ENCODE measurements at places on chromosomes 13 and 19.

GRCh38 chr13:41935501-41935900, 25.4 kb downstream of the VWA8 start:
- no peak for DNase-seq

GRCh38 chr19:3573858-3574637, 1.3 kb downstream of the HMG20B start:
- peak; percentile 49 for DNase-seq

DNA sequence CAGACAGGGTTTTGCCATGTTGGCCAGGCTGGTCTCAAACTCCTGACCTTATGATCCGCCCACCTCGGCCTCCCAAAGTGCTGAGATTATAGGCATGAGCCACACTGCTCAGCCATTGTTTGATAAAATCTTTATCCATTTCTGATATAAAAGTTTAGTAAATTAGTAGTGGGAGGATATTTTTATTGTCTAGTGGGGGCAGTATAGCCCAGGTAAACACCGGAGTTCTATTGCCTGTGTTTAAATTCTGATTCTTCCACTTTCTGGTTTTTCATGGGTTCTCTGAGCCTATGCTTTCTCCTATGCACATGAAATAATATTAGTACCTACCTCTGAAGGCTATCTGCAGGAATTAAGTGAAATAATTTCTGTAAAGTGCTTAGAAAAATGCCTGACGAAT, 20.1 kb upstream of the ARHGEF18 start:
- no peak for DNase-seq

DNA sequence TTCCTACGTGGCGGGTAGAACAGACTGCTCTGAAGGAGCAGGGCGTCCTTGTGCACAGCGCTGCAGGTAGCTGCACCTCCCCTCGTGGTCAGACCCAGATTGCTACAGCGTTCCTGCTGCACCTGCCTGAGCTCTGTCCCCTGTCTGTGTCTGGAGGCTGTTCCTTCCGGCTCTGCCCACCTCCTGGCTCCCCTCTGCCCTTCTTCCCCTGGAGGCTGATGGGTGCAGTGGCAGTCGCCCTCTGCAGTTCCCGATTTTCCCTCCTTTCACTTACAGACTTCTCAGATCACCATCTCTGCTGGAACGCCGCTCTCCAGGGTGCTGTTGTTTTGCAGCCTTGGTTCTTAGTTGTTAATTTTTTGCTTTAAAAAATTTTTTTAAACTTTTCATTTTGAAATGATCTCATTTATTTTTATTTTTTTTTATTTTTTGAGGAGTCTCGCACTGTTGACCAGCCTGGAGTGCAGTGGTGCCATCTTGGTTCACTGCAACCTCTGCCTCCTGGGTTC, 53.6 kb downstream of the SMARCA4 start:
- DNase-seq: no peak

- no peak for DNase-seq
Measured at GRCh38 chr13:83881140-83881684, 1.1 kb downstream of the SLITRK1 start.

DNA sequence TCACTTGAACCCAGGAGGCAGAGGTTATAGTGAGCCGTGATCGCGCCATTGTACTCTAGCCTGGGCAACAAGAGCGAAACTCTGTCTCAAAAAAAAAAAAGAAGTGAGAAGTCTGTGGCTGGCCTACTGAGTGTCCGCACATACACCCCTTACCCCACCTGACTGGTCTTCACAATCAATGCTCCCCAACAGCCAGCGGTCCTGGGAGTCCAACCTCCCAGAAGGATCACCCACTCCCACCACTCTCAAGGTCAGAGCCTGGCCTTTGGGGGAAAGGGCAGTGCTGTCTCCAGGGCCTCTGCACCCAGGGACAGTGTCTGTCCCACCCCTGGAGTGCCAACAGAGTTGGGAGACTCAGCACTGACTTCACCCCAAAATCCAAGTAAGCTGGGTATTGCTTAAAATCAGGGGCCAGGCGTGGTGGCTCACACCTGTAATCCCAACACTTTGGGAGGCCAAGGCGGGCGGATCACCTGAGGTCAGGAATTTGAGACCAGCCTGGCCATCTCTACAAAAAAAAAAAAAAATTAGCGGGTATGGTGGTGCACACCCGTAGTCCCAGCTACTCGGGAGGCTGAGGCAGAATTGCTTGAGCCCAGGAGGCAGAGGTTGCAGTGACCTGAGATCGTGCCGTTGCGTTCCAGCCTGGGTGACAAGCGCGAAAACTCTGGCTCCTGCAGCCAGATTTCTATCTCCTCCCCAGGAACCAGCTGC, 2.3 kb upstream of the CD320 start:
- DNase-seq: no peak

DNA sequence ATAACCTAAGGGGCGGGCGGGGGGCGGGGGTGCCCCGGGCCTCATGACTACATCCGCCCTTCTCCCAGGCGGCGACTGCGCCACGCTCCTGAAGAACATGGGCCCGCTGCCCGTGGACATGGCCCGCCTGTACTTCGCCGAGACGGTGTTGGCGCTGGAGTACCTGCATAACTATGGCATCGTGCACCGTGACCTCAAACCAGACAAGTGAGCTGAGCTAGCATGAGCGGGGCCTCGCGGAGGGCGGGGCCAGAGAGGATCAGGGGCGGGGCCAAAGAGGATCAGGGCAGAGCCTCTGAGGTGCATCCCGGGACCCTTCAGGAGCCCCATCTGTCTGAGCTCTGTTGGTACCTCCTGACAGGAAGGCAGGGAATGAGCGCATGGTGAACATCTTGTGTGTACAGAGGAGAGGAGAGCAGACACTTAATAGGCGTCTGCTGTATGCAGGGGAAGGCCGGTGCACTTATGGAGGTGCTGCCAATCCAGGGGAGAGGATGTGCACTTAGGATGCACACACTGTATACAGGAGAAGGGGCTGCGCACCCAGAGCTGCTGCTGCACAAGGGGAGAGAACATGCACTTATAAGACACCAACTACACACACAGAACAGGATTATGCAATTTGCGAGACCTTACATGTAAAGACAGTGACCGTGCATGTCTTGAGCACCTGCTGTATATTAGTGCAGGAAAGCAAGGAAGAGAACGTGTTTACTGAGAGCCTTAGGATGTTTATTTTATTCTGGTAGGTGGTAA, 20.9 kb upstream of the PIK3R2 start:
- DNase-seq: no peak

DNA sequence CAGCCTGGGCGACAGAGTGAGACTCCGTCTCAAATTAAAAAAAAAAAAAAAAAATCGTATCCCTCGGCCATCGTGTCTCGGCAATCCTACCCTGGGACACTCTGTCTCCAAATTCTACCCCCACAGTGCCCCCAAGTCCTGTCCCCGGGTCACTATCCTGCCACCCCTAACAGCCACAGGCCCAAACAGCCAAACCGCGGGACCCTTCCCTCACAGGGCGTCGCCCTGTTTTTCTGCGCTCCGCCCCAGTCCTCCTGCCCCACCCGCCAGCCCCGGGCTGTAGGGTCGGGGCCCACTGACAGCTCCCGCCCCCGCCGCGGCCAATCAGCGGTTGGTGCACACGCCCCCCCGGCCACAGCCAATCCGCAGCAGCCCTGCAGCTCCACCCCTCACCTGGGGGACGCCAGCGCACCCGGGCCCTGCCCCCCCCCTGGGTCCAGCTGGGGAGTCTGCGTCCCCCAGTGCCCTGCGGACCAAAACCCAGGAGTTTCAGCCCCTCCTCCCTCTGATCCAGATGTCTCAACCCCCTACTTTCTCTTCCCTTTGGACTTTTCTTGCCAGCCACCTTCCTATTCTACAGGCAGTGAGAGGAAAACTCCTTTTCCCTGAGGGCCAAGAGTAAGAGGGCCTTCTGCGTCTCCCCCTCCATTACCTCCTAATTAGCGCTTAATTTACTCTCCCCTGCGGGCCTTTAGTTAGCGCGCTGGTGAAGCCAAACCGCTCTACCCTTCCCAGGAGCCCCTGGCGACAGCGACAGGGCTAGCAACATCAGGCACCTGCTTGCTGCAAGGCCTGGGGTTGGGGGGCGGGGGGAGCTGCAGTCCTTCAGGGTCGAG, 1.5 kb upstream of the BCAT2 start:
- DNase-seq: peak; percentile 13

DNA sequence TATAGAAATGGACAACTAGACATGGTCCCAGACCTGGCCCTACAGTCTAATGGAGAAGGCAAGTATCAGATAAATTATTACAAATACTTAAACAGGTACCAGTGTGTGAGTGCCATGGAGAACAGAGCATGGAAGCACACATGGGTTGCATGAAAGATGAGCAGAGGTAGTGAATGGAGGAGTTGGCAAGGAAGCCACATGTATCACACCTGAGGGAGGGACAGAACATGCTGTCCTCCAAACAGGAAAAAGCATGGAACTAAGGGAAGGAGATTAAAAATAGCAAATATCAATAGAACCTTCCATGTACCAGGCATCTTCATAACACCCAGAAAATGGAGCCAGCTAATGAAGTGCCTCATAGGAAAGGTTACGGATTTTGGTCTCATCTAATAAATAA, 85.9 kb downstream of the SACS start:
- no peak for DNase-seq

DNA sequence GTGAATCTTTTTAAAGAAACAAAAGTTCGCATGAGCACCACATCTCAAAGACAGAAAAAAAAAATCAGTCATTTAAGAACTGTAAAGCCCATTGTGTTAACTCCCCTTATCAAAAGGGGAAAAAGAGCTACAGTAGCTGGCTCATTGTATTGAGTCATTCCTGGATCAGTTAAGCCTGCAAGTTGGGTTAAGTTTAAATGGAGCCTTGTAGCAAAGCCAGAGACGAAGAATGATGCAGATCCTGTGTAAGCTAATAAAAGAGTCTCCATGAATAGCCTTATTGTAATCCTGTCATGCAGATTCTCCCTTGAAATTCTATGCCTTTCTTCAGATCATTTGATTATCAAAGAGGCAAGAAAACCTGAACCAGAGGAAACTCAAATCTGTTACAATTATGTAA, 83.8 kb downstream of the CRYL1 start:
- DNase-seq: no peak

GRCh38 chr19:389255-389934, 19.6 kb downstream of the C2CD4C start:
- no peak for DNase-seq

GRCh38 chr13:71055644-71056043, 811.4 kb downstream of the DACH1 start:
- DNase-seq: no peak

- no peak for DNase-seq
Measured at GRCh38 chr13:93151277-93151676, 75.3 kb upstream of the GPC6 start.

GRCh38 chr19:41569481-41570150, 6.3 kb upstream of the CEACAM21 start:
- DNase-seq: no peak

- no peak for DNase-seq
Measured at GRCh38 chr13:27203854-27204253, 32.2 kb upstream of the USP12 start.

DNA sequence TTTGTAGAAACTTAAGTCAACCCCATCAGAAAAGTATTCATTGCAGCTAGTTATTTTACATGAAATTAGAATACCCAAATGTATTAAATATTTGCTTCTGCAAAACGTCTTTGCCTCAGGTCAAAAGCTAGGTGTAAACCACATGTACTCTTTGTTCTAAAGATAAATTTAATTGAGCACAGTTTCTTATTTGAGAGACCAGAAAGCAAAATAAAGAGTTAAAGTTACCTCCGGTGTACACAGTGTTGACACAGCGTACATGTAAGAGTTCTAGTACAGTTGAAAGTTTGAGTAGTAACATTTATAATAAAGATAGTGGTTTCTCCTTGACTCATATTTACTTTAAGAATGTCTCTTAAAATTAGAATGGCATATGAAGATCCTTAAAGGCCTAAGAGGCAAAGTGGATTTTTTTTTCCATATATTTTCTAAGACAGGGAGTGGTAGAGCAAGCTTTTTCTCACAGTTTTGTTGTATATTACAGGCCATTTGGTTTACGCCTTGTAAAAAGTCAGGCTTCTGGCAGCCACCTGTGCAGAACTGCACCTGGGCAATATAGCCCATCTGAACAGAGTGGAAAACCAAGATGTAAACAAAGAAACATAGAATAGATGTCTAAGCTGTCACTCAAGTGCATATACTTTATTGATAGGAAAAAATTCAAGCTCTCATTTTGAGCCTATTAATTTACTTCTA, 2.9 kb downstream of the LRCH1 start:
- DNase-seq: no peak

DNA sequence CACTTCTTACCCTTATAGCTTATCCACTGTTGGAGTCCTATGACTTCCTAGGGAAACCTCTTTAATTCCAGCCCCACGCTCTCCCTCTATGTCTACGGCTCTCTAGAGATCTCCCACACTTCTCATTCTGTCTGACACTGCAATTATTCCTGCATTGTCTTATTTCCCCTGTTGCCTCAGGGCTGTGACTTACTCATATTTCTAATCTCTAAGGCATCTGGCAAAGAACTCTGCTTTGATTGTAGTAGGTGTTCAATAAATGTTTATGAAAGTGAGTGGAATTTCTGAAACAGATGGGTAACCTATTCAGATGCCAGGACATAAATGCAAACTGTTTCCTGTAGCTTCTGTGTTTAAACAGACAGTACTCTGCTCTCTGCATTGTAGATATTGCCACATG, 102.4 kb upstream of the SERTM1 start:
- no peak for DNase-seq

GRCh38 chr19:52742516-52742915, 7.7 kb upstream of the ZNF611 start:
- DNase-seq: no peak

- no peak for DNase-seq
Measured at GRCh38 chr13:42549552-42549936, 24.4 kb upstream of the TNFSF11 start.

DNA sequence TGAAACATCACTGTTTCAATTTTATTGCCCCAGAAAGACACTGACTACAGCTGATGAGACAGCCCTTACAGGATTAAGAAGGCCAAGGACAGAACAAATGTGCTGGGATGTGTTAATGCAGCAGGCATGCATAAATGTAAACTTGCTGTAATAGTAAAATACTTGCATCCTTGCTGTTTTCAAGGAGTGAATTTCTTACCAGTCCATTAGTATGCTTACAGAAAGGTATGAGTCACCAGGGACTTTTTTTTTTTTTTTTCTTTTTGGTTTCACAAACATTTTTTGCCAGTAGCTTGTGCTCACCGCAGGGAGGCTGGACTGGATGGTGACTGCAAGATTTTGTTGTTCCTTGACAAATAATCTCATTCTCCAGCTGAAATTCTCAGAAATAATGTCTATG, 55.1 kb downstream of the GPR180 start:
- no peak for DNase-seq

DNA sequence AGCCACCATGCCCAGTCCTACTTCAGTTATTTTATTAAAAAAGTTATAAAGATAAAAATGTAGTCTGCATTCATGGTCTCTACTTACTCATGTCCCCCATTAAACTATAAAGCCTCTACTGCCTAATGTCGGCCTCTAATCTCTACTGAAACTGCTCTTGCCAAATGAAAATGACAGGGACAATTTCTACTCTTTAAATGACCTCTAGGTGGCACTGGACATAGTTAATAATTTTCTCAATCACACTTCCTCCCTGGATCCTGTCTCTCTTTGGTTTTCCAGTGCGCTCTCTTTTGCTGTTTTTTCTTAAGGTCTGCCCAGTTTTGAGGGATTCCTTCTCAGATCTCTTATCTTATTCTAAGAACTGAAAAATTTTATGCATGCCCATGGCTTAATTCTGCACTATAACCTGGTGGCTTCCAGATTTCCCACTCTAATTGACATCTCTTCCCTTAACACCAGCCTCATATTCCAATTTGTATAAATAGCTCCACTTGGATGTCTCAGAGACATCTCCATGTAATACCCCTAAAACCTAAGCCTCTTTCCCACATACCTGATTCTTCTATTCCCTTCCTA, 54.3 kb downstream of the MTMR6 start:
- DNase-seq: no peak
